ENCODE measurements at places on chromosomes 6 and 20.

DNA sequence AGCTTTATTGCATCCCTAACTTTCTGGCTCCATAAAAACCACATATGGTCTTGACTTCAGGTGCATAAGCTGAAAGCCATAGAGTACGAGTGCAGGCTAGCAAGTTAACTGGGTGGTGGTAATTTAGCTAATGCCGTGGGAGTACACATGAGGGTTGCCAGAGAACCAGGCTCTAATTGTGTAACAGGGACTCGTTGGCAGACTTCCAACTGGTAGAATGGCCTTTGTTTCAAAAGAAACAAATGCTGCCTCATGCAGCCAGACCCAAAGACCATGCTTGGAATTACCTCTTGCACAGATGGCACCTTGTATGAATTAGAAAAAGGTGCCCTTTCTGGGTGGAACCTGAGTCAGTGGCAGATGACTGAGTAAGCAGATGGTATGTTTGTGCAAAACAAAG is 73.2 kb downstream of the LY86 start:
- no peak for DNase-seq

- no peak for DNase-seq
These were observed 146.4 kb downstream of the AKAP7 start for GRCh38 chr6:131281471-131282270.

DNA sequence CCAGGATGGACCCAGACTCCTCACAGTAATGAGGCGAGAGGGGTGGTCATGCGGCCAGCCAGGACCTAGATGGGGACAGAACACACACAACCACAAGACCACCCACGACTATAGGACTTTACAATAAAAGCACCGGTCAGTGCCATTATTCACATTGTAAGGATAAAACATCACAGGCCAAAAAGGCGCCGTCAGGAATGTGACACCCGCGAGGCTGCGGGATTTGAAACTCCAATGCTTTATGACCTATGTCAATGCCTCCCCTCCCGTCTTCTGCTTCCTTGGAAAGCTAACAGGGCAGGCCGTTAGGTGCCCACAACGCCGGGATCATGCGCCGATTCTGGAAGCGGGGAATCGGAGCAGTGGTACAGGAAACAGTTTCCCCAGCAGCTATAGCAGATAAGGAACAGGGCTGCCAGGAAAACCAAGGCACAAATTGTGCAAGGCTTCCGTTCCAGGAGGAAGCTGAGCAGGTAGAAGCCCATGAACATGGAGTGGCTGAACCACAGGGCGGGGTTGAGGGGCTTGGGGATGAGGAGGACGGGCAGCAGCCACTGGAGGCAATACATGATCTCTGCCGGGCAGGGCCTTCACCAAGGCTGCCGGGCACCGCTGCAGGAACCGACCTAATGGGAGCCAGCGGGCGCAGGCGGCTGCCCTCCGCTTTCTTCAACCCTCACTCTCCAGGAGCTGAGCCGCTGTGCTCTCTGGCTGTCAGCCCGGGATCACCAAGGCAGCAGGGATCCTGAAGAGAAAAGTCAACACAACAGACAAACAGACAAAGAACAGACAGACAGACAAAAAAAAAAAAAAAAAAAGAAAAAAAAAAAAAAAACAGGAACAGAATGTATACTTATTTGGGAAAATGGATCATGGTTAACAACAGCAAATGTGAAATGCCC is 2.2 kb upstream of the NNAT start:
- DNase-seq, result no peak

- DNase-seq, result no peak
These were observed 198.6 kb upstream of the SIM1 start for GRCh38 chr6:100663219-100663863.

DNA sequence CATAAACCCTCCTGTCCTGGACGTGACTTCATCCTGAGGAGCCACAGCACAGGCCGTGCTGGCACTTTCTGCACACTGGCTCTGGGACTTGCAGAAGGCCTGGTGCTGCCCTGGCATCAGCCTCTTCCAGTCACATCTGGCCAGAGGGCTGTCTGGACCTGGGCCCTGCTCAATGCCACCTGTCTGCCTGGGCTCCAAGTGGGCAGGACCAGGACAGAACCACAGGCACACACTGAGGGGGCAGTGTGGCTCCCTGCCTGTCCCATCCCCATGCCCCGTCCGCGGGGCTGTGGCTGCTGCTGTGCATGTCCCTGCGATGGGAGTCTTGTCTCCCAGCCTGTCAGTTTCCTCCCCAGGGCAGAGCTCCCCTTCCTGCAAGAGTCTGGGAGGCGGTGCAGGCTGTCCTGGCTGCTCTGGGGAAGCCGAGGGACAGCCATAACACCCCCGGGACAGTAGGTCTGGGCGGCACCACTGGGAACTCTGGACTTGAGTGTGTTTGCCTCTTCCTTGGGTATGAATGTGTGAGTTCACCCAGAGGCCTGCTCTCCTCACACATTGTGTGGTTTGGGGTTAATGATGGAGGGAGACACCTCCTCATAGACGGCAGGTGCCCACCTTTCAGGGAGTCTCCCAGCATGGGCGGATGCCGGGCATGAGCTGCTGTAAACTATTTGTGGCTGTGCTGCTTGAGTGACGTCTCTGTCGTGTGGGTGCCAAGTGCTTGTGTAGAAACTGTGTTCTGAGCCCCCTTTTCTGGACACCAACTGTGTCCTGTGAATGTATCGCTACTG is 22.0 kb upstream of the PYGB start:
- DNase-seq, result no peak

- no peak for DNase-seq
These were observed 20.8 kb upstream of the TSPYL1 start for GRCh38 chr6:116300566-116300965.

Measured in GOT3 (cell line).